ENCODE measurements at places on chromosomes 4 and X. TPM values are rescaled to one million over a fixed set of nuclear protein-coding genes. Genes with fewer than 3 reads are reported as not detected.

Gene NUDT11
- total RNA-seq: 3.1 TPM

Gene DUSP9
- total RNA-seq: 2.5 TPM

Gene FDCSP
- total RNA-seq: not detected

Gene PRDM5
- 5.3 TPM for total RNA-seq

Gene COL4A6
- not detected for total RNA-seq

Gene HMX1
- total RNA-seq: 0.80 TPM

DNA sequence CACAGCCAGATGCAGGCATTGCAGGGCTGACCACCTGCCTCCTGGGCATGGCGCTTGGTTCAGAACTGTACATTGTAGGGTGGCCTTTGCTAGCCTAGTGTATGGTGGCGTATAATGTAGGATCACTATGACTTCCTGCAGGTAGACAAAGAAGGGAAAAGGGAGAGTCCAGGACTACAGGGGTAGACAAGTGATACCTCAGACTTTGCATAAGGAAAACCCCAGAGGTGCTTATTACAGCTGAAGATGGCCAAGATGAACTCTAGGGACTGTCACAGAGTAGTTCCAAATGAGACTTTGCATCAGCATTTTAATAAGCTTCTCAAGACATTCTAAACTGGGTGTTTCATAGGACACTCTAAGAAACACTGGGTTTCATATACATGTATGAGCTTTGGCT, 116.4 kb upstream of the PUDP start:
- DNase-seq: no peak

DNA sequence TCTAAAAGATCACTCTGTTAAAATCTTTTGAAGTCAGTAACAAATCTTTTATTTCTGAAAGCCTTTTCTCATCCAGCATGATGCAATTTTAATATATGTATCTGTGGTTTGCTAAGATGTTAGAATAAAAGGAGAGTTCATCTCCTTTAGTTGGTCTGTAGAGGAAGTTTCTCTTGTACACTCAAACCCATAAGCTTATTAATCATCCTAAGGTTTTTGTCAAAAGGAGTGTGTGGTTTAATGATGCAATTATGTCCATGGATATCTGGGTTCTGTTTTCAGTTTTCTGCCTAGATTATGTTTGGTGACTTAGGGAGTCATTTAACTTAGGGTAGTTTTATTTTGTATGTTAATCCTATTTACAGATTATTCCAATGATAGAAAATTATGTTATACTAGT, 52.1 kb upstream of the NDST4 start:
- DNase-seq: no peak

DNA sequence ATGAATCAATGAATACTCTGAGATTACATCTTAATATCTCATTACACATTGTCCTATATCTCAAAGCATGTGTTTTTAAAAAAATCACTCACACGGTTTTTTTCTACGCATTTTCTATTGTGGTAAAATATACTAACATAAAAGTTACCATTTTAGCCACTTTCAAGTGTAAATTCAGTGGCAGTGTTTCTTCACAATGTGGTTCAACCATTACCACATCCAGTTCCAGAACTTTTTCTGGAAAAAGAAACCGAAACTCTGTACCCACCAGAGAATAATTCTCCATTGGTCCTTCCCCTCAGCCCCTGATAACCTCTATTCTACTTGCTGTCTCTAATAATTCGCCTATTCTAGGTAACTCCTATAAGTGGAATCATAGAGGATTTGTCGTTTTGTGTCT, 35.3 kb upstream of the ACSL1 start:
- DNase-seq: no peak

DNA sequence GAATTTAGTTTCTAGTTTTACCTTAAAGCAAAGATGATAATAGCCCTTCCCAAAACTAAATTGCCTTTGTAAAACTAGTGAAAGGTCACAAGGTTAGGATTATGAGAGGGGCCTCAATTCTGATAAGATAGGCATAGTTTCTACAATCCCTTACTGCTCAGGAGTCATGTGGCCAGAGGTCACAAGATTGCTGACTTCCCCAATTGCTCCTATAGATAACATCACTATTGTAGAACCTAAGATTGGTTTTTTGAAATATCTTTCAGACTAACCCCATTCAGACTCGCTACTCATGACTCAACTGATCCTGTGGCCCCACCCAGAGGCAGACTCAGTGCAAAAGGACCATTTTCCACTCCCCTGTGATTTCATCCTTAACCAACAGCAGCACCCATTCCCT, 70.3 kb downstream of the SCD5 start:
- no peak for DNase-seq

- no peak for DNase-seq
These were observed 81.9 kb downstream of the HMGB2 start for GRCh38 chr4:173252024-173252935.

DNA sequence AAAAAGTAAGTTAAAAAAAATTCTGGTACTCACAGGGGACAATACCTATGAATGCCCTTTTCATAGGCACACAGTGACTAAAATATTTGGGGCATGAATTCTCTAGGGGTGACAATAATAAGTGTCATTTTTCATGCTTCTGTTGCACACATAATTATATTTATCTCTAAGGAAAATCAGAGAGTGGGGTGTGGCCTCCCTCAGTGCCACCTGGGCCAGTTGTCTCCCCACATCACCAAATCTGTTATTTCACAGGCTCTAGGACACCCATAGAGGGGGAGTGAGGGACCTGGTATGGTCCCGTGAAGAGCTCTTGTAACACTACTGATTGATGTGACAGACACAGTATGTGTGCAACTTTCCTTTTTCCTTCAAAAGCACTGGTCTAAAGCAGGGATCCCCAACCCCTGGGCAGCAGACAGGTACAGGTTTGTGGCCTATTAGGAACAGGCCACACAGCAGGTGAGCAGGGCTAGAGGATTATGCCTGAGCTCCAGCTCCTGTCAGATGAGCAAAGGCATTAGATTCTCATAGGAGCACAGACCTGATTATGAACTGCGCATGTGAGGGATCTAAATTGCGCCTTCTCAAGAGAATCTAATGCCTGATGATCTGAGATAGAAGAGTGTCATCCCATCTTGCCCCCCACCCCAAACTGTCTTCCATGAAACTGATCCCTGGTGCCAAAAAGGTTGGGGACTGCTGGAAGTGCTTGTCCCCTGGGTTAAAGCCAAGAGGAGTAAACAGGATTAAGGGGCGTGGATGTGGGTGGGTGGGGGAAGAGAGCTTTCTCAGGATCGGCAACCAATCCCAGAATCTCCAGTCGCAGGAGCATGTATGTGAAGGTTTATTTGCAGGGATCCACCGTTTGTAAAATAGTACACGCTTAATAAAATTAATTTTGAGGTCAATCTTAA, 856 bp downstream of the SLC9B1 start:
- no peak for DNase-seq

- DNase-seq: no peak
These were observed 5.1 kb upstream of the ASB9 start for GRCh38 chrX:15274946-15275345.

- DNase-seq: no peak
These were observed 29.0 kb upstream of the CLNK start for GRCh38 chr4:10713591-10713990.
